ENCODE measurements at places on chromosomes 7 and 10.

DNA sequence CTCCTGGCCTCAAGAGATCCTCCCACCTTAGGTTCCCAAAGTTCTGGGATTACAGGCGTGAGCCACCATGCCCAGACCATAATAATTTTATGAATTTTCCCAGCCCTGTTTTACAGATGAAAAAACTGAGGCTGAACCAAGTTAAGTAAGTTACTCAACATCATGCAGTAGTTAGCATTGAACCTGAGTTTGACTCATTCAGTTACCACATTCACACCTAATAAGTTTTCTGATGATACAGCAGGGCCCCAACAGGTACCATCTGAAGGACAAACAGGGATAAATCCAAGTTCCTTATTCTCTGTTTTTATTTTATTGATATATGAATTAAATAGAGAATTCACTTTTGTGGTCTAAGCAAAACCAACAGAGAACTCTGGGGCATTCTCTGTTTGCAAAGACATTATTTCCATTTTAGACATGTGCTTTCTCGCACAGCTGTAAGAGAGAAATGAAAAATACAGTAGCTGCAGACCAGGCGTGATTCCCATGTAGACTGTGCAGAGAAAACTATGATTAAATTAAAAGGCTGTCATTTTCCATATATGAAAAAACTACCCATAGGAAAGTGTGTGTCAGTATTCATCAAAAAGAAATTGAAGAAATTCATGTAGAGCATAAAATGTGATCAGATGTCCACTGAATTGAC lies 26.6 kb downstream of the APBB1IP start:
- no peak for DNase-seq

DNA sequence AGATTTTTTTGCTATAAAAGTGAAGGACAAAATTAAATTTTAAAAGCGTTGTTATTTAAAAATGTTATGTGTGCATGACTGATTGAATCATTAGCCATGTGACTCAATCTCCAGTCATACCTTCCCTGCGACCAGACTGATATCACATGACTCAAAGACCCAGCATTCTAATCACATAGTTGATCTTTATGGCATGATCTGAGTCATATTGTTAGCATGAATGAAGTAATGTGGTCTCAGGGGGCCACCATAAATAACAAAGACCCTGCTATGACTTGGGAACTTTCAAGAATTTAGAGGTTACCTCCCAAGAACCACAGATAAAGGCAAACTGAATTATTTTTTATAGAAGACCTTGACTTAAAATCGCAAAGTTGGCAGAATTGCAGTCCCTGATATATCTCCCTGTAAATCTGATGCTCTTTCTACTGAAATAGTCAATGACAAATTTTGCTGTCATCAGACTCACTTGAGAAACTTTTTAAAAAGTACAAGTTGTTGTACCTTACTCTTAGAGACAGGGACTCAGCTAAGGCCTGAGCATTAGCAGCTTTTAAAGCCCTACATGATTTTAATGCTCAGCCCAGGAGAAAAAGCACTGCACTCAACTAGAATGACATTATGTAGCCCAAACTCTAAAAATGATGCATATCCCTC lies 717.3 kb downstream of the XPNPEP1 start:
- no peak for DNase-seq

- DNase-seq = no peak
Measured at GRCh38 chr7:97020996-97021746, 3.5 kb downstream of the DLX5 start.

- no peak for DNase-seq
Measured at GRCh38 chr10:99605351-99605750, 14.9 kb downstream of the SLC25A28 start.

- no peak for DNase-seq
Measured at GRCh38 chr10:3790858-3791257, 5.8 kb upstream of the KLF6 start.

DNA sequence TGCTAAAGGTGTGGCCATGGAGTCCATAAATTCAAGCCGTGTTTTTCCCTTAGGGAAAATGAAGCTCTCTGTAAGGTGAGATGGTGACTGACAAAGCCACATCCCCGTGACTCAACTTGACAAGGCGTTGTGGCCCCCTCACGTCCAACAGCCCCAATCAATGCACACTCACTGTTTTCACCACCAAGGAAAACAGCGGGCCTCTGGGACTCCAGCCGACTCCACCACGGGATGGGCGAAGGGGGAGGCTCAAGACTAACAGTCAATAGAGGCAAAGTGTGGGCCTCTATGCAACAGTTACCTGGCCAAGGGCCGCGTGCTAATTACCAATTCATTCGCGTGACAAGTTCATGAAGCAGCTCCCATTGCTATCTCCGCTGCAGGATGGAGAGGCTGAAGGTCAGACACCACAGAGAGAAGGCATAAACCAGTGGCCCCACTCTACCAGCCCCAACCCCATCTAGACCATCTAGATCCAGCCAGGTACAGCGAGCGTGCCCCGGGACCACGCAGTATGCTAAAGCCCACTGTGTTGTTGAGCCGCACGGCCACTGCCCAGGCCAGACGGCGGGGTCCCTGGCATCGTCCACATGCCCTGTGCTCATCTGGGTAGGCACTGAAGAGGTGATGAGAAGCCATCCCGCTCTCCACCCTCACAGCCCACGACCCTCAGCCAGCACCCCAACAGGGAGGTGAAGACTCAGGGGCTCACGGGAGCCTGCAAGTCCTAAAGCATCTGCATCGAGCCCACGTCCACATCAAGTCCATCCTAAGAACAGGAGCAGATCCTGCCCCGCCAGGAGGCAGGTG lies 76.1 kb downstream of the PROSER2 start:
- no peak for DNase-seq

- DNase-seq = no peak
Measured at GRCh38 chr10:335151-335800, 200.0 kb downstream of the ZMYND11 start.

GRCh38 chr10:119535305-119535704 lies 7.2 kb downstream of the RGS10 start:
- no peak for DNase-seq

GRCh38 chr7:95910341-95910740 lies 138.0 kb downstream of the DYNC1I1 start:
- DNase-seq = no peak

DNA sequence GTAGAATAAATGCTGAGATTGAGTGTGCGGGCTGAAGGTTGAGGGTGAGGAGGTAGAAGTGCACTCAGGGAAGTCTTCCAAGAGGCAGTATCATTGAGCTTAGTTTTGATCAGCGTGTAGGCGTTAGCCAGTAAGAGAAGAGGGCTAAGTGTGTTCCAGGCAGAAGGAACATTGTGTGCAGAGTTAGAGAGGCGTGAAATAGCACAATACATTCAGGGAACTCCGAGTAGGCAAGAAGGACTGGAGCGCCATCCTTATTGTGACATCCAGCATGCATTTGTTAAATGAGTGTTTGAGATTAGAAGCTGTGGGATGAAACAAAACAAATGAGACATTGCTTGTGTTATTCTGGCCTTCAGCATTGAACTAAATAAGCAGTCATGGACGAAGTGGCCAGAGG lies 140.9 kb upstream of the MKLN1 start:
- DNase-seq = no peak

DNA sequence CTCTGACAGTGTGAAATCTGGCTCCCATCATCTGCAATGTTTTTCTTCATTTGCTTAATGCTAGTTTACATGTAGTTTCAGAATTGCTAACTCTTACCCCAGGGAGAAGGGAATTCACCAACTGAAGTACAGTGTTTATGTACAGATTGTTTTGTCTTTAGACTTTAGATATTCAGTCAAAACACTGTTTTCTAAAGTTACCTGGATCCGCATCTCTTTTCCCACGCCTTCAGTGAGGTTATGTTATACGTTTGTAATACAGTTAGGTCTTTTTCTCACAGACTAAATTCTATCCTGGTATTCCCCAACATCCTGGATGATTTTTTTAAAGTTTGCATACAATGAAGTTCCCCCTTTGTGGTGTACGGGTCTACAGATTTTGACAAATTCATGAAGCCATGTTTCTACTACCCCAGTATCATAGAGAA lies 3.2 kb upstream of the LYZL1 start:
- DNase-seq = no peak

DNA sequence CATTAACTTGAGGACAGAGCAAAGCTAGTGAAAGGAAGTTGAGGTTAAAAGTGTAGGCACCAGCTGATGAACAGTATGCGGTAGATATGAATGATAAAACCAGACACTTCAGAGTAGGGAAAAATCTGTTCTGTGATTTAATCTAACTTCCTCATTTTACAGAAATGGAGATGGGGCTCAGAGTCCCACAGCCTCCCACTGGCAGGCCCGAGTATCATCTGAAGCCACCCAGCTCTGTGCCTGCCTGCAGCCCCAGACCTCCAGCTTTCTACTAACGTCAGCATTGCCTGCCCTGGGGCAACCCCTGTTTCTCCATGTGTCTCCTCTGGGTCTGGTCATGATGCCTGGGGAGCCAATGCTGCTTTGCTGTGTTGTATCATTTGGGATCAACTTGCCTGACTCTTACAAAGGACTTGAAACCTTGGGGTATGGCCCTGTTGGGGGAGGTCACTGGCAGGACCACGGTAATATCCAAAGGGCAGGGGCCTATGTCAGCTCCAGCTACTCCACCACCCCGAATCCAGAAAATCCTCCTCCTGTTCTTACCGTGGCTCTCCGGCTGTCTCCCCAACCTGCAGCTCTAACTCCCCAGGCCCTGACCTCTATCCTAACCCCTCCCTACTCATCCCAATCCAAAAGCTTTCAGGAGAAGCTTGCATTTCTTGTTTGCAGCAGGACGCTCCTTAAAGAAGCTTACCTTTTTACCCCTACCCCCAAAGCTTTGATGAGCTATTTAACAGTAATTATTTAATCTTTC lies 56.2 kb upstream of the NPY start:
- DNase-seq = no peak

DNA sequence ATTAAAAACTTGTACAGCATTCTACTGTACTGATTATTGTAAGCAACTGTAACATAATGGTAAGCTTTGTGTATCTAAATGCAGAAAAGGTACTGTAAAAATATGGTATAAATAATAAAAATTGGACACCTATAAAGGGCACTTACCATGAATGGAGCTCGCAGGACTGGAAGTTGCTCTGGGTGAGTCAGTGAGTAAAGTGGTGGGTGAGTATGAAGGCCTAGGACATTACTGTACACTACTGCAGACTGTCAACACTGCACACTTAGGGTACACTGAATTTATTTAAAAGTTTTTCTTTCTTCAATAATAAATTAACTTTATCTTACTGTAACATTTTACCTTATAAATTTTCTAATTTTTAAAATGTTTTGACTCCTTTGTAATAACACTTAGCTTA lies 118.6 kb upstream of the ASAH2 start:
- no peak for DNase-seq

- no peak for DNase-seq
Measured at GRCh38 chr7:158955146-158955870, 99.0 kb downstream of the DYNC2I1 start.

DNA sequence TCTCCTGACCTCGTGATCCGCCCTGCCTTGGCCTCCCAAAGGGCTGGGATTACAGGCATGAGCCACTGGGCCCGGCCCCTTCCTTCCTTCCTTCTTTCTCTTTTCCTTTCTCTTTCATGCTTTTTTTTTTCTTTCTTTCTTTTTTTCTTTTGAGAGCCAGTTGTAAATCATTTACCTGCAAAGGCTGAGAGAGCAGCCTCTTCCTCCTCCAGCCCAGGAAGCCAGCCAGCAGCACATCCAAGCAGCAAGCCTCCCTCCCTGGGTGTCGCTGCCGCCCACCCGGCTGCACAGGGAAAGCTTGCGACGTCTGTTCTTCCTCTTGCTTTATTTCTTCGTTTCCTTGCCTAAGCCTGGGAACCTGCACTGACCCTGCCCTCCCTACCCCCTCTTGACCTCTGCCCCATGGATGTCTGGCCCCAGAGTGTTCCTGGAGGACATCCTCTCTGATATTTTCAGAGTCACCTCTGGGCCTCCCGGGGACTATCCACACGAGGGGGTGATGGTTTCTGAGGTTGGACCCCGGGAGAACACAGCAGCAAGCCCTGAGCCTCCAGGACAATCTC lies 62.8 kb upstream of the MYL10 start:
- peak; percentile 46 for DNase-seq

DNA sequence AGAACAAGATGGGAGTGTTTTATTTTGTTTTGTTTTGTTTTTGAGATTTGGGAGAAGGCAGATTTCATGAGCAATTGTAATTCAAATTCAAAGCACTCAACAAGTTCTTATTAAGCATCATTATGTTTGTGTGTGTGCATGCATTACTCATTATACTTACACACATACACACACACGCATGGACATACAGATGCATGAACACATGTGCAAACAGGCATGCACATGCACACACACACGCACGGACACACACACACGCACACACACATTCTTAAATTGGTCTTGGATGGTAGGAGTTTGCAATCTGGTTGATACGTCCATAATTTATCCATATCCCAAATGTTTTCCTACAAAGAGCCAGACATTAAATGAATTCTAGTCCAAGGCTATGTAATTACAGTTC lies 702.8 kb downstream of the INHBA start:
- DNase-seq = no peak

DNA sequence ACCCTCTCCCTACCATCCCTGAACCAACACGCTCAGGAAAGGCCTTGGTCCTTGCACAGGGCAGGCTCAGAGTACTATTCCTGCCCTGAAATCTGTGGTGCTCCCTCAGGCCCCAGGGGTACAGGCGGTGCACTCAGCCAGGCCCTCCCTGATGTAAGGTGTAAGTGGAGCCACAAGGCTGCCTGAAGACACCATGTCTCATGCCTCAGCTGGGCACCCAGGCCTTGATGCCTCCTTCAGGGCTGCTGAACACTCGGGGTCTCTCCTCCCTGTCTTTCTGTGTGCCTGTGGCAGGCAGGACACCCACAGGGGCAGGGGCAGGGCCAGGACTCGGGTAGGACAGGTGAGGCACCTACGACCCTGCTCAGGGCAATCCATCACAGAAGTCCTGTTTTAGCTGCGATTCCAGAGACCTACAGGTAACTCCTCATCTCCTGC lies 22.9 kb upstream of the ANTXRL start:
- no peak for DNase-seq

DNA sequence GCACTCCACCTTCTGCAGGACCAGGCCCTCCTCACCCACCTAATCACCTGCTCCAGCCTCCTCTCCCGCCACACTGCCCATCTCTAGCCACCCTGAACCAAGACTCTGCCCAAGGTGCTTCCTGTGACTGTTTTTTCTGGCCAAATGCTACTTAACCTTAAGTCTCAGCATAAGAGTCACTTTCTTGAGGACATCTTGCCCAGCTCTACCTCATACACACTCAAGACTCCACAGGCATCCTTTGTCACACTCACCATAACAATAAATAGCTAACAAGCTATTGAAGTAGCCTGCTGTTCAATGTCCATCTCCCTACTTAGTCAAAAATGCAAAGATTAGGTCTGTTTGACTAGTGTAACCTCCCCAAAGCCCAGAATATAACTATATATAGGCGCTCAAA lies 455.4 kb upstream of the NFE2L3 start:
- DNase-seq = no peak

DNA sequence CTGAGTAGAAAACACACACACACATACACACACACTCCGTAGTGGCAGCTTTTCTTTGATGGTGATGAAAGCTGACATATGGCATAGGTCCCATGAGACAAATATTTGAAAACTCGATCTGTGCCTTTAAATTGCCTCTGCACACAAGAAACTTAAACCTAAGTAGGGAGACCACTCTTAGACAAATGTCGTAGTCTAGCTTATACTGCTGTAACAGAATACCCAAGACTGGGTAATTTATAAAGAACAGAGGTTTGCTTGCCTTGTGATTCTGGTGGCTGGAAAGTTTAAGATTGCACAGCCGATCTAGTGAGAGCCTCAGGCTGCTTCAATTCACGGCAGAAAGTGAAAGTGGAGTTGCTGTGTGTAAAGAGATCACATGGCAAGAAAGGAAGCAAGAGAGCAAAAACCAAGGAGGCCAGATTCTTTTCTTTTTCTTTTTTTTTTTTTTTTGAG lies 489.4 kb upstream of the SORCS1 start:
- peak; percentile 88 for DNase-seq
